Amniotic stem cell (primary cell): ENCODE measurements at places on chromosomes 4 and X.

DNA sequence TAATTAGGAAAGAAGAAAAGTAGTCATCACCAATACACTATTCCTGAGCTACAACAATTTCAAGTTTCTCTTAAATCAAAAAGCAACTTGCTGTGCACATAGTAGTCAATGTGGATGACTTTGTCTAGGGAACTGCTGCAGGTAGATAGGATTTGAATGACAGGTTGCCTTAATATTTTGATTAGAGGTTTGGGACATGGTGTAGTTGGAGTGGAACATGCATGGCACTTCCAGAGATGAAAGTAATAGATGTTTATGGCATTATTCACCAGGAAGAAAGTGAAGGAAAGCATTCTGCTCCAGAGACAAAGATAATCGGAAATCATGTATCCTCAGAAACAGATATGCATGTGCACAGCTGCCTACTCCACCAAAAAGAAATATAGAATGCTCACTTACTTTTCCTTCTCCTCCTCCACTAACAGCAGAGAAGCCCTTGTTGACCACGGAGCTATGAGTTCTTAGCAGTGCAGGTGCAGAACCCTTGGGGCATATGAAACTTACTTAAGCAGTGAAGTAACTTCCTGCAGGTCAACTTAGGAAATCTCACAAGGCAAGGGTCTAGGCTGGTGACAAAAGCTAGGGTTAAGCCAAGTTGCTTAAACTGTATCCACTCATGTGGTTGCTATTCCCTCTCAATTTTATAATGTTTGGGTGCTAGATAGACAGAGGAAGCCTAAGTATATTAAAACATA lies 390.8 kb downstream of the HNRNPD start:
- no peak for DNase-seq

DNA sequence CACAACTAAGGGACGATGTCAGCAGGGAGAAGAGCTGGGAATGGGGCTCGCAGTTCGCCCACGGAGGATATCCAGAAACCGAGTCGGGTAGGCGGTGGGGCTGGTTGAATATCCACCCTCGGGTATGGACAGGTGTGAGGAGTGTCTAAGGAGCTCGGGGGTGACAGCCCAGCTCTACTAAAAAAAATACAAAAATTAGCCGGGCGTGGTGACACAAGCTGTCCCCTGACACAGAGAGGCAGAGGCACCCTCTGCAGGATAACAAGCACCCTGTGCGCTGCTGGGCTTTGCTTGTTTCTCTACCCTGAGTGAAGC lies 12.2 kb upstream of the ASMTL start:
- DNase-seq: no peak

GRCh38 chrX:38085813-38086212 lies 79.5 kb downstream of the SYTL5 start:
- no peak for DNase-seq

GRCh38 chr4:123937581-123937980 lies 541.0 kb downstream of the SPRY1 start:
- DNase-seq: no peak

DNA sequence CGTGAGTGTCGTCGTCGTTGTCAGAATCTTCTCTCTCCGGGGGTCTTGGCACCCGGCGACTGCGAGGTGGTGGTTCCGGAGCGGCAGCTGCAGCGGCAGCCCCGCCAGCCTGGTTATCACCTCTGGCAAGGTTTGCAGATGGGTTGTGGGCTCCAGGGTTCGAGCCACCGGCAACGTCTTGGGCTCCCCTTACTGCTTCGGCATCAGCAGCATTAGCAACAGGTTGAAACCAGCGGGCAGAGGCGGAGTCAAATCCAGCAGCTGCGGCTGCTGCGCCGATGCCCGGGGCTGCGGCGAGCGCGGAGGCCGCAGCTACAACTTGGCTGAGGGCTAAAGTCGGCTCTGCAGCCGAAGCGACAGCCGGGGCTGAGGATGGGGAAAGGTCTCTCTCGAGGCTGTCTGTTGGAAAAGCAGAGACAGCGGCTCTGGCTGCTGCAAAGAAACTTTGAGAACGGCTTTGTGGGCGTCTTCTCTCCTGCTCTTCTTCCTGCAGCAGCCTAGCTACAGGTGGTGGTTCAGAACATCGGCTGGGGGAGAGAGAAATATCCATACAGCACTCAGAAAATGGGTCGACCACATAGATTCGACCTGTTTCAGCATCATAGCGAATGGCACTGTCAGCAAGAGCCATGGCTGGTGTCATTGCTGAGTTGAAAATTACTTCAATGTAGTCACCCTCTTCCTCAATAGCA lies 3.6 kb downstream of the IRS4 start:
- DNase-seq: no peak

DNA sequence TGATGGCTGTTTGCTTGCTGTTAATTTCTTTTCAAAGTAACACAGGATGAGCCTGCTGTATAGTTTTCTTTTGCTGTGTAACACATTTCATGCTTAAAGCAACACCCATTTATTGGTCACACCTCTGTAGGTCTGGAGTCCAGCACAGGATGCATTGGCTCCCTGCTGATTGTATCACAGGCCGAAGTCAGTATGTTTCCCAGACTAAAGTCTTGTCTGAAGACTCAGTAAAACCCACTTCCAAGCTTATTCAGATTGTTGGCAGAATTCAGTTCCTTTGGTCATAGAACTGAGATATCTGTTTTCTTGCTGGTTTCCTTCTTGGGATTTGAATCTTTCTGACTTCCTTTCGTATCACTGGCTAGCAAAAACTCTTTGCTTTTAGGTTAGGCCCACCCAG lies 54.3 kb downstream of the LRP2BP start:
- no peak for DNase-seq

- no peak for DNase-seq
Measured at GRCh38 chr4:41360921-41361793, 104.4 kb downstream of the UCHL1 start.

GRCh38 chr4:113835005-113835404 lies 73.5 kb upstream of the CAMK2D start:
- DNase-seq: no peak

- no peak for DNase-seq
Measured at GRCh38 chr4:149951152-149951900, 126.9 kb upstream of the DCLK2 start.

DNA sequence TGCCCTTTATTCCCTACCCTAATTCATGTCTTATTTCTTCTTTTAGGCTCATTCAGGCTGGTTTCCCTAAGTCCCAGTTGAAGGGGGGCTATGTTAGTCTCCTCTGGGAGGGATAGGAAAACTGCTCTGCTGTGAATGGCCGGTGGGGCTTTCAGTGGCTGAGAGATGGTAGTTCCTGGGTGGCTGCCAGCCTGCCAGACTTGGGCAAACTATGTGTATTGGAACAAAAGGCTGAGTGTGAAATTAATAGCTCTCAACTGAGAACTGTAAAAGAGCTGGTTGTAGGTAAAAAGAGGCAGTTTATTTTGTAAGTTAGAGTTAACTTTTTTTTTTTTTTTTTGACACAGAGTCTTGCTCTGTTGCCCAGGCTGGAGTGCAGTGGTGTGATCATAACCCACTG lies 28.8 kb downstream of the ARHGAP10 start:
- no peak for DNase-seq

DNA sequence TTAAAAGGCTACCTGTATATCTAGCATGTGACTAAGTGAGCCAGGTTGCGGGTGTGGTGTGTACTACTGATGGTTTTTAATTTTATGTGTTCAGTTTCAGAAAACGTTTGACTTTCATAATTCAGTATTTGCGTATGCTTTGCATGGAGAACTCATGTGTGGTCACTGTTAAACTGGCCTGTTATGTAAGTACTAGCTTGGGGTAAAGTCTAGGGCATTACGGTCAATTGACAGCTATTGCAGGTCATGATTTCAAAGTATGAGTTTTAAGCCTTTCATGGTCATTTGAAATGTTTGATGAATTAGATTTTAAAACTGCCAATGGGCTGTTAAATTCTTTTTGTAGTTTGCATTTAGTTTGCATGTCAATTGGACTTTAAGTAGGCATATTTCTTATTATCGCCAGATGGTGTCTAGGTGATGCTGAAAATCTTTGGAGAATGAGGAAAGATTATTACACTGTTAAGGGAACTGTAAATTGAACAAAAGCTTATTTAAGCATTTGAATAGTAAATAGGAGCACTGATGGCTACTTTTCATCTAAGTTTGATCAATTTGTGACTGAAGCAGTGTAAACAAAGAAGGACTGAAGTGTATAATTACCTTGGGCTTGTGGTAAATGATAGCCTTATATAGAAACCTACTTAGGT lies 563.4 kb downstream of the DACH2 start:
- no peak for DNase-seq

- DNase-seq: no peak
Measured at GRCh38 chr4:18247189-18247588, 225.6 kb upstream of the LCORL start.

DNA sequence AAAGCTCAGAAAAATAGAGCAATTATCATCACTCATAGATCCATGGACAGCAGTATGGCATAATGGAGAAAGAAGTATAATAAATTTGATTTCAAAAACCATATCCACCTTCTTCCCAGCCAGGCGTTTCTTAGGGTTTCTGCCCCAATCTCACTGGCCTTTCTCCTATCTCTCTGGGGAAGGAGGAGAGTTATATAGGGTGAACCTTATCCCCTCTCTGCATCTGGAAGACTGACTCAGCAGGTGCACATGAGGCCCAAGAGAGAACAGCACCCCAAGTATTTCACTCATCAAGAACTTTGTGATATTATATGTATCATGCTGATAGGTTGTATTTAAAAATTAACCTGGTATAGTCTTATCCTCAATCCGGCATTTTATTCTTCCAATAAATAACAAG lies 318.8 kb upstream of the RASGEF1B start:
- no peak for DNase-seq

- DNase-seq: no peak
Measured at GRCh38 chr4:174277433-174277832, 6.0 kb downstream of the FBXO8 start.

GRCh38 chrX:65574356-65574755 lies 39.8 kb upstream of the LAS1L start:
- no peak for DNase-seq

DNA sequence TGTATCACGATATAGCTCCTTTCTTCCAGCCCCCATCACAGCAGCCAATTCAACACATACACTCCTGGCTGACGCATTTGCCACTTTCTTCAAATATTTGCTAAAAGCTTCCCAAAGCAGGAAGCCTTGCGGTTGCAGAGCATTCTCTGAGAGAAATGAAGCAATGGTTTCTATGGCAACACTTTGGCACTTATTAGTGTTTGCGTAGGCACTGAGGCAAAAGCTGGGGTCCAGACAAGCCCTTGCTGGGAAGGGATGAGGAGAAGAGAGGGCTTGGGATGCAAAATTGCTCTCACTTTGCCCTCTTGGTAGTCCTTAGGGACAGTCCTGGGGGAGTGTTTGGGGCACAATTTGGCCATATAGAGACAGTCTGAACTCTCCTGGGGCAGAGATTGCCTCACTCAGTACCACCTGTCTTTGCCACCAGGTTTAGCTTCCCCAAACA lies 55.0 kb upstream of the PAK3 start:
- no peak for DNase-seq
